Muscle of arm (tissue), 14 donors: ENCODE measurements at places on chromosomes 3 and 15.

DNA sequence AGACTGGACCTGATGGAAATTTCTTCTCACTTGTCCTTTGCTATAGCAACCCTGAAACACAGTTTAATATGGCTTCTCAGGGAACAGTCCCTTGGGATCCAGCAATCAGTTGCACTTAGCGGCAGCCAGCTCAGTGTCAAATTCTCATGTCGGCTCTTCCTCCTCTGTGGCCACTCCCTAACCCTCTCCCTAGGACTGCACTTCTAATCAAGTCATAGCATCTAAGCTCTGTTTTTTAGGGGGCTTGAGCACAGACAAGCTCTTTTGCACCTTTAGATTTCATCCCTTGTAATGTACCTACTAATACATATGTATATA lies 250.5 kb upstream of the TLE3 start:
- no peak for DNase-seq

GRCh38 chr3:58027704-58028317 lies 19.6 kb downstream of the FLNB start:
- no peak for DNase-seq

DNA sequence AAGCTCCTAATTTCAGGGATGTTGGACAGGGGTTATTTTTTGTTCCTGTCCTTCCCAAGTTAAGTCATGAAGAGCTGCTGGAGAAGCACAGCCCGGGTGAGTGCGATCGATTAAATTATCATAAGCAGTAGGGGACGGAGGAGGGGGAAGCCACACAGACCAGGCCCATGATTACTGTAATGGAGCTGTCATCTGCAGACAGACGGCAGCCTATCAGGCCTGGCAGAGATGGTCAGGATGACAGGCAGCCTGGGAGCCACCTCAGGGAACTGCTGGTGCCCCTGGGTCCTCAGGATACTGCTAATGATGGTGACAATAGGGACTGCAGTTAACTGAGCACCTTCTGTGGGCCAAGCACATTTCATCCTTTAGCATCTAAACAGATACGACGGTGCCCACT lies 147.7 kb downstream of the RAB11A start:
- no peak for DNase-seq

DNA sequence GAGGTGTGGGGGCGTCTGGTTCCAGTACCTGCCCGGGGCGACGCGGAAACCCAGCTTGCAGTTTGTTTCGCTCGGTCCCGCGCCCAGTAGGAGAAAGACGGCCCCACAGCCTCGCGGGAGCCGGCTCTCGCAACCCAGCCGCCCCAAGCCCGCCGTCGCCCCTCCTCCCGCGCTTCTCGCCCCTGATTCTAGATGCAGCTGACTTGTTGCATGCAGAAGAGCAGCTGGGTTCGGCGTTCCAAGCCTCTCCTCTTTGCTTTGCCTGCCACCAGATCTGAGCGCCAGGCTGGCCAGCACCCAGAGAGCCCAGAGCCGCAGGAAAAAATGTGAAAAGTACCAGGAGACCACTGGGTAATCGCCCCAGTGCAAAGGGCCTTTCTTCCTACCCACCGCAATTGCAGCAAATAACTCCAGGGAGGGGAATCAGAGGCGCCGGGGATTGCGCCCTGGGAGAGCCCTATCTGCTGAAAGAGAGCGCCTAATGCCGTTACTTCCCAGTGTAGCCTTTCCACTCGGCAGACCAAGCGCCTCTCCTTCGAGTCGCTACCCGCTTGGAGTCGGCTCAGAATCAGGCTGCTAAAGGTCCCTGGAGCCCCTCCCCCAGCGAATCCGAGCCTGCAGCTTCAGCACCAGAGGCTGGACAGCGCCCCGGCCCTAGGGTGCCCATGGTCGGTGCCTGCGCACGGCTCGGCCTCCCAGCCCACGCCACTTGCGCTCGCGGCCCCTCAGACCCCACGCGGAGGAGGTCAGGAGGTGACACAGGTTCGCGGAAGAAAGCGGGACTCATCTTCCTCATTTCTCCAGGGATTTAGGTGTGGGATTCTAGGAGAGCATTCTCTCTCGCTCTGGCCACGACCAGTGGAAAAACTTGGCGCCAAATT lies 15.7 kb upstream of the AEN start:
- peak; percentile 61 for DNase-seq

GRCh38 chr3:164779816-164780215 lies 298.5 kb downstream of the SI start:
- DNase-seq: no peak

- DNase-seq: no peak
Measured at GRCh38 chr3:186333256-186333655, 28.8 kb downstream of the DGKG start.

DNA sequence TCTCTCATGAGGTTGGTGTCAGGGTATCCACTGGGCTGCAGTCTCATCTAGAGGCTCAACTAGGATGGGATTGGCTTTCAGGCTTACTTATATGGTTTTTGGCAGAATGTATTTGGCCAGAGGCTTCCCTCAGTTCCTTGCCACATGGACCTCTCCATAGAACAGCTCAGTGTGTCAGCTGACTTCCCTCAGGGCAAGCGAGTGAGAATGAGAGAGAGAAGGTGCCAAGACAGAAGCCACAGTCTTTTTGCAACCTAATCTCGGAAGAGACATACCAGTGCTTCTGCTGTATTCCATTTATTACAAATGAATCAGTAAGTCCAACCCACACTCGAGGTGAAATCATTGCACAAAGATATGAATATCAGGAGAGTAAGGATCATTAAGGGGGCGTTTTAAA lies 129.2 kb downstream of the CCNL1 start:
- no peak for DNase-seq

GRCh38 chr3:127777921-127778656 lies 44.2 kb downstream of the MGLL start:
- DNase-seq: no peak

GRCh38 chr15:101810876-101811275 lies 1.1 kb upstream of the OR4F15 start:
- no peak for DNase-seq

- DNase-seq: no peak
Measured at GRCh38 chr3:38017445-38018295, 11.8 kb downstream of the PLCD1 start.

DNA sequence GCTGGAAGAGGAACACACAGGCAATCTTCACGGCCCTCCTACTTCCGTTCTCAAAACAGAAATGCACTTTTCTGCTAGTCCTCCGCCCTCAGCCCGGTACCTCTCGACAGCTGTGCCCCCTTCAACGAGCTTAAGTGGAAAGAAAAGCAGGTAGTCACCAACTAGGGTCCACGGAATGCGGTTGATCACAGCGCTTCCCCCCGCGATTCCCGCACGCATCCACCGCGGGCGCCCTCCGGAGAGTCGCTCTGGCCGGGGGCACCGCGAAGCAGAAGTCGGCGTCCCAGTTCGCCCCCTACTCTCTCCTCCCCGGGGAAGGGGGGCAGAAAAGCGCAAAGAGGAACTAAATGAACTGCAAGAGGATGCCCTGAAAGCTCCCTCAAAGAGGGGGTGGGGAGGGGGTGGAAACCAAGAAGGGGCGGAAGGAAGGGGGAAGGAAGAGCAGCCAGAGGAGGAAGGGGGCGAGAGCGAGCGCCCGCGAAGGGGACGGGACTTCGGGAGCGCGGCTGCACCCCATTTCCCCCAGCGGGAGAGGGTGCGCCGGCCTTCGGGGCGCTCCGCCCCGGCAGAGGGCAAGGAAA lies 738 bp downstream of the ACAP2 start:
- DNase-seq: peak; percentile 58

GRCh38 chr3:160981217-160981938 lies 123.8 kb downstream of the B3GALNT1 start:
- DNase-seq: no peak

DNA sequence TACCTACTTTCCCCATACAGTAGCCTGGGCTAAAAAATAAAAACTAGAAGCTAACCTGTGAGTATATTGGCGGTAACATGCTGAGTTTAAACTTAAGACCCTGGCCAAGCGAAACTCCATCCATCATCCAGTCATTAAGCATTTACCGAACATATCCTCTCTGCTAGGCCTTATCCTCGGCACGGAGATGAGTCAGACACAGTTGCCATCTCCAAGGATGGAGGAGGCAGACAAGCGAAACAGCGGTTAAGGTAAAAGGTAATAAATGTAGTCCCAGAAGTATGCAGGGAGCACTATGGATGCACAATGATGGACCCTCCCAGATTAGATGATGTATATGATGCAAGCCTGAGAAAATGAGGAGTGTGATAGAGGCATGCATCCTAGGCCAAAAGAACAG lies 143.6 kb downstream of the RYR3 start:
- DNase-seq: no peak

GRCh38 chr15:67946701-67947100 lies 106.9 kb upstream of the RNU6-1 start:
- DNase-seq: no peak

- no peak for DNase-seq
Measured at GRCh38 chr3:185236969-185237368, 16.9 kb downstream of the EHHADH start.

- DNase-seq: no peak
Measured at GRCh38 chr15:73909651-73910050, 16.6 kb upstream of the LOXL1 start.

- no peak for DNase-seq
Measured at GRCh38 chr3:59079962-59080361, 30.1 kb upstream of the CFAP20DC start.

GRCh38 chr3:147493666-147494065 lies 84.5 kb downstream of the ZIC1 start:
- DNase-seq: no peak

GRCh38 chr15:36742696-36743095 lies 163.3 kb downstream of the CDIN1 start:
- no peak for DNase-seq

- peak; percentile 35 for DNase-seq
Measured at GRCh38 chr3:10459954-10460754, 45.2 kb downstream of the ATP2B2 start.

- no peak for DNase-seq
Measured at GRCh38 chr3:65006300-65006739, 318.5 kb upstream of the ADAMTS9 start.

DNA sequence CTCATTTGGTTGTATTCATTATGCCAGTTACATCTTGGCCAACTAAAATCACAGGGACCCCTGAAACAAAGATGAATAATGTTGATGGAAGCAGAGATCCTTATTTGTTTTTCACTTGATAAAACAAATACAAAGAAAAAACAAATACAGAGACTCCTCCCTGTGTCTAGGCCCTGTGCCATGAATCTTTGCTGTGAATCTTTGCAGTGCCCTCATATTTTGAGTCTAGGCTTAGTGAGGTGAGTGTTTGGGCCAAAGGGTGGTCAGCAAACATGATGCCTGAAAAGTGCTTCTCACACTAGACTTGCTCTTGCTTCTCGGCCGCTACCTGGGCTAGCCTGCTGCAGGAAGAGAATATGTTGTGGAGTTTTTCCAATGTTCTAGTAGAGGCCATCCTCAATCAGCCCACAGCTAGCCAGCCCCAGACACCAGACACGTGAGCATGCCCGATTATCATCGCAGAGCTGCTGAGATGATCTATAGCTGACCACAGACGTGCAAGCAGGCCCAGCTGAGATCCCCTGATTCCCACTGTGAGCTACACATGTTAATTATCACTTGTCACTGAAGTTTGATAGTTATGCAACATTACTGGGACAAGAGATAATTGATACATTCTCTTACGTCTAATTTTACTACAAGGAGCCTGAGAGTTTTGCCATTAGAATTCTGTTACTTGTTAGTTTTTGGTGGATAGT lies 191.4 kb downstream of the THRB start:
- no peak for DNase-seq

GRCh38 chr3:182000447-182000846 lies 288.7 kb downstream of the SOX2 start:
- DNase-seq: no peak

GRCh38 chr15:26073430-26074333 lies 210.6 kb upstream of the ATP10A start:
- no peak for DNase-seq

GRCh38 chr3:160374472-160374871 lies 24.6 kb downstream of the IFT80 start:
- no peak for DNase-seq

DNA sequence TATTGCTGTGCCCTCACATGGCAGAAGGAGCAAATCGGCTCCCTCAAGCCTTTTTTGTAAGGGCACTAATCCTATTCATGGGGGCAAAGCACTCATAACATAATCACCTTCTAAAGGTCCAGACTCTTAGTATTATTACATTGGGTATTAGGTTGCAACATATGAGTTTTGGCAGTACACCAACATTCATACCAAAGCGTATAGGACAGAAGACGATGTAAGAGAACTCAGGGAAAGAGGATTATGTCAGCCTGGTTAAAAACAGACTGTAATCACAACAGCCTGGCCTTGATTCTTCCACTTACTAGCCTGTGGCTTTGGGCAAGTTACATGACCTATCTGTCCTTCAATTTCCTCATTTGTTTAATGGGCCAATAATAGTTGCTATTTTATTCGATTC lies 828.5 kb upstream of the NECTIN3 start:
- no peak for DNase-seq

- no peak for DNase-seq
Measured at GRCh38 chr3:133776794-133777438, 28.7 kb upstream of the SRPRB start.

DNA sequence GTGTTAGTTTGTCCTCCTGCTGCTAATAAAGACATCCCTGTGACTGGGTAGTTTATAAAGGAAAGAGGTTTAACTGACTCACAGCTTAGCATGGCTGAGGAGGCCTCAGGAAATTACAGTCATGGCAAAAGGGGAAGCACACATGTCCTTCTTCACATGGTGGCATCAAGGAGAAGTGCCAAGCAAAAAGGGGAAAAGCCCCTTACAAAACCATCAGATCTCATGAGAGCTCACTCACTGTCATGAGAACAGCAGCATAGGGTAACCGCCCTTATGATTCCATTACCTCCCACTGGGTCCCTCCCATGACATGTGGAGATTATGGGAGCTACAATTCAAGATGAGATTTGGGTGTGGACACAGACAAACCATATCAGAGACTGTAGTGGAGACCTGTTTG lies 27.0 kb downstream of the TM2D3 start:
- DNase-seq: no peak

DNA sequence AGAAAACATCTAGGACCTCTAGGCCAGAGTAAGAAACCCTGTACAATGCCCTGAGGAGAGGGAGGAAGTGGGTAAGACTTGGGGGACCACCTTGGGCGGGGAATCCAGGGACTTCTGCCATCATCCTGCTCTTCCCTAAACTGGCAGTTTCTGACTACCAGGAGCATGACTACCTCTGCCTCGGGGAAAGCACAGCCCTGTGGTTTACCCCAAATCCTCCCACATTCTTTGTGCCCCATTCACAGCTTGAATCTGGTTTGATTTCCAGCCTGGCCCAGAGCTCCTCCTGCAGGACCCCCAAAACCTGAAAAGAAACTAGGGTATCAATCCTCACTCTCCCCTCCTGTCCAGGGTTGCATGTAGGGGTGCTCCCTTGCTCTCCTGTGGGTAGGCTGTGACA lies 4.7 kb downstream of the C3orf18 start:
- no peak for DNase-seq

GRCh38 chr3:71057526-71057894 lies 526.0 kb downstream of the FOXP1 start:
- no peak for DNase-seq
